ENCODE measurements at places on chromosomes 16 and 17.

DNA sequence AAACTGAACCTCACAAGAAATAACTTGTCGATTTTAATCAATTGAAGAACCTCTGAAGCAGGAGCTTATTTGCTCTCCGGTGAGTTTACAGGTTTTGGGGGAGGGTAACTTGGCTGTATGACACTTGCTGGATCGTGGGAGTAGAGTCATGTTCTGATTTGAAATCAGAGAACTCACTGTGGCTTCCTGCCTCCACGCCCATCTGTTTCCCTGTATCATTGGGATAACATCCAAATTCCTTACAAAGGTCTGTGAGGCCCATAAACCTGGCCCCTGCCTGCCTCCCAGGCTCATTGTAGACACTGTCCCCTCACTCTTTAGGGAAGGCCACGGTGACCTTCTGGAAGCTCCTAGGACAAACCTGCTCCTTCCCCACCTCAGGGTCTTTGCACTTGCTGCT, 48.3 kb downstream of the C17orf67 start:
- no peak for DNase-seq

DNA sequence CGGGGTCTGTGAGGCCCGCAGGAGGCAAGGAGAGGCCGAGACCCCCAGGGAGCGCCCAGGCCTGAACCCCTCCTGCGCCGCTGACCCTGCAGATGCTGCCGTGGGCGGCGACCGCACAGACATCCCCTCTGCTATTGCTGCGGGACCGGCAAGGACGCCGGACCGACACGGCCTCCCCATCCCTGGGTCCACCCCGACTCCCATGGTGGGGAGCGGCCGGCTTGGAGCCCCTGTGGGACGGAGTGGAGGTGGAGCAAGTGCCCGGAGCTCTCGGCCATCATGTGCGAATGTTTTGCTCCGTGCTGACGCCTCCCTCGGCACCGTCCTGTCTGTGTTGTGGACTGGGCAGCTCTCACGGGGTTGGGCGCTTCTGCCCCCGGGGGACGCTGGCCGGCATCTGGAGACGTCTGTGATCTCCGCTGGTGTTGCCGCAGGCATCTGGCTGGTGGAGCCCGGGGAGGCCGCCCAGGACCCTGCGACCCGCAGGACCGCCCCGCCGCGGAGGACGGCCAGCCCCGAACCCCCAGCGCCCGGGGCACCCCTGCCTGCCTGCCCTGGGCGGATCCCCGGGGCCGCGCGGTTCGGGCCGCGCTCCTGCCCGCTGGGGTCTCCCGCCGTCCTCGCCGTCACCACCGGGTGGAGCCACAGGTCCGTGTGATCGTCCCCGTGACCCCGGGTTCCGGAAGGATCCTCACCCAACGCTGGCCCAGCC, 12.8 kb upstream of the GNG13 start:
- DNase-seq: no peak

DNA sequence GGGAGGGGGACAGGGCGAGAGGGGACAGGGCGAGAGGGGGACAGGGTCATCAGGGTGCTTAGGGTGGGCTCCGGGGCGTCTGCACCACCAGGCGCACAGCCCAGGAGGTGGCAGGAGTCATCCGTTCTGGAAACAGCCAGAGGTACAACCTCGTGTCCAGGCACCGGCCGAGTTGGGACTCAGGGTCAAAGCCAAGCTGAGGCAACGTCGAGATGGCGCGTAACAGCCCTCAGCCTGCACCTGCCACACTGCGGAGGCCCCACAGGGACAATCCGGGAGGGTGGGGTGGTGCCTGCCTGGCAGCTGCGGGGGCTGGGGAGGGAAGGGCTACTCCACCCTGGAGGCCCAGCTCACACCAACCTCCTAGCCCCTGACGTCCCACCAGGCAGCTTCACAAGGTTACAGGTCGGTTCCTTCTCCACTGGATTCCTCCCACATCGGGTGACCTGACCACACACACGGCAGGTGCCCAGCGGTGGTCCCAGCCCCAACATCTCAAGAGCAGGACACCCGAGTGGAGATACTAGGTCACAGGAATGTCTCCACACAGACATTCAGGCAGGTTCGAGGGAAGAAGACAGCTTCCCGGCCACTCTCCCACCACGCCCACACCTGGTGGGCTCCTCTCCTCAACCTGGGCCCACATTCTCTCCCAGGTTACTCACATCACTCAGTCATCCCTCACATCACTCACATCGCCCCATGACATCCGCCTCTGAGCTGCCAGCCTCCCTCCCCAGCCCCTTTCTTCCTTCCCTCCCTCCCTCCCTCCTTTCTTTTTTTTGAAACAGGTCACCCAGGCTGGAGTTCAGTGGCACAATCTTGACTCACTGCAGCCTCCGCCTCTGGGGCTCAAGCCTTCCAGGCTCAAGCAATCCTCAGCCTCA, 47.3 kb downstream of the RPH3AL start:
- DNase-seq: no peak

DNA sequence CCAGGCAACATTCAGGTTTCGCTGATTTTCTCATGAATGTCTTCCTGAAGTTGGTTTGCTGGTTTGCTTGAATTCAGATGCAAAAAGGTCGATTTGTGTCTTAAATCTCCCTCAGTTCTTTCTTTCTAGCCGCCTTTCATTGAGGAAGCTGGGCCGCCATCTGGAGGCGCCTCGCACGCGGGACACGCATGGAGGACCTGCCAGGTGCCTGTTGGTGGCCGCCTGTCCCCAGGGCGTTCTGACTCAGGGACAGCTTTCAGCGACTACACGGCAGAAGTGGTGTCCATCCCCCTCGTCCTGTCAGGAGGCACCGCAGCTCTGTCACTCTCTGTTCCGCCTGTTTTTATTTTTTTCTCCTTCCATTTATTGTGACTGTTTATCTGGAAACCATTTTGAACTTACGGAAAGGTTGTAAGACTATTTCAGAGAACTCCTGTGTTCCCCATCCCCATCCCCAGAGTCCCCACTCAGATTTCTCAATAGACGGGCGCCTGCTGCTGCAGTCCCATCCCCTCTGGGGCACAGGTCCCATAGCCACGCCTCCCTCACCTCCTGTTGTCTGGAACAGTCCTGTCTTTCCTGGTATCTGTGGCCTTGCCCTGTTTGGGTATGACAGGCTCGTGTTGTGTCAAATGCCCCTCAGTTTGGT, 33.2 kb downstream of the COX4I1 start:
- DNase-seq: no peak

DNA sequence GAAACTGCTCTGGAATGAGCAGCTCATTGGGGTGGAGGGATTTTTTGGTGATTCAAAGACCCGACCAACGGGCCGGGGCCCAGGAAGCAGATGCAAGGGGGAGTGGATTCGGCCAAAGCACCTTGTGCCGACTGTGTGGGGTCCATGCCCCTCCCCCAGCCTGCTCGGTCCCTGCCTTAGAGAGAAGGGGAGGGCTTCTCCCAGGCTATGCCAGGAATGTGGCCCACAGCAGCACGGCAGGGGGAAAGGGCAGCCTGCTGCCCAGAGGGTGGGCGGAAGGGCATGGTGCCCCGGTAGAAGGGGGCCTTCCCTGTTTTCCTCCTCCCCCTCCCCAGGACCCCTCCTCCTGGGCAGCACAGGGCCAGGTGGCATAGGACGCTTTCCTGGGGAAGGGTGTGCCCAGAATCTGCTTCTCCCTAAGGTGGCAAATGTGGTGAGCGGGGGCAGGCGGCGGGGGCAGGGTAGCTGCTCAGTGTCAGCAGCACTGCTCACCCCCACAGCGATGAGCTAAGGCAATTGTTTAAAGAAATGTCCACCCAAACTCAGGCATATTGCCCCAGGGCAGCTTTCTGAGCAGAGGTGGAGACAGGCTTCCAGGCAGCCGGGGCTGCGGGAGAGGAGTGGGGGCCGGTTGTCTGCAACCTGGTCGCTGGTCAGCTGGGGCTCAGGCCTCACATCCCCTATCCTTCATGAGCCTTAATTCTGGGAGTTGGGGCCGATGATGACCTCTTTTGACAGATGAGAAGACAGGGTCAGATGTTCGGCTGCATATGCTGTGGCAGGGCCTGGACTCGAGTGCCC, 33.9 kb upstream of the MLKL start:
- no peak for DNase-seq

DNA sequence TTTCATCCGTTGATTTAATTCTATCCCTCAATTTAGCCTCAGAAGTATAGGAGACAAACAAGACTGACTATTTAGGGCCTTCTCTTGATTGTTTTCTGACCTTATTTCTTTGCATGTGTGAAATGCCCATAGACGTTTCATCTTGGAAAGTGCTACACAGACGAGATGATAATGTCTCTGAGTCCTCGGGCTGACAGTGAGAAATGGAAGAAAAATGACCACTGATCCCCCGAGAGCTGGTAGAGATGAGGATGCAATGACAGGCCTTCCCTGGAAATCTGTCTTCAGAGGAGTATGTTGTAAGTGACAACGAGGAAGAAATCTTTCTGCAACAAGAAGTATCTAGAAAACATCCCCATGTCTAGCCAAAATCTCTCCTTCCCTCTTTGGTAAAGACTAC, 522.9 kb downstream of the HAPSTR1 start:
- no peak for DNase-seq

DNA sequence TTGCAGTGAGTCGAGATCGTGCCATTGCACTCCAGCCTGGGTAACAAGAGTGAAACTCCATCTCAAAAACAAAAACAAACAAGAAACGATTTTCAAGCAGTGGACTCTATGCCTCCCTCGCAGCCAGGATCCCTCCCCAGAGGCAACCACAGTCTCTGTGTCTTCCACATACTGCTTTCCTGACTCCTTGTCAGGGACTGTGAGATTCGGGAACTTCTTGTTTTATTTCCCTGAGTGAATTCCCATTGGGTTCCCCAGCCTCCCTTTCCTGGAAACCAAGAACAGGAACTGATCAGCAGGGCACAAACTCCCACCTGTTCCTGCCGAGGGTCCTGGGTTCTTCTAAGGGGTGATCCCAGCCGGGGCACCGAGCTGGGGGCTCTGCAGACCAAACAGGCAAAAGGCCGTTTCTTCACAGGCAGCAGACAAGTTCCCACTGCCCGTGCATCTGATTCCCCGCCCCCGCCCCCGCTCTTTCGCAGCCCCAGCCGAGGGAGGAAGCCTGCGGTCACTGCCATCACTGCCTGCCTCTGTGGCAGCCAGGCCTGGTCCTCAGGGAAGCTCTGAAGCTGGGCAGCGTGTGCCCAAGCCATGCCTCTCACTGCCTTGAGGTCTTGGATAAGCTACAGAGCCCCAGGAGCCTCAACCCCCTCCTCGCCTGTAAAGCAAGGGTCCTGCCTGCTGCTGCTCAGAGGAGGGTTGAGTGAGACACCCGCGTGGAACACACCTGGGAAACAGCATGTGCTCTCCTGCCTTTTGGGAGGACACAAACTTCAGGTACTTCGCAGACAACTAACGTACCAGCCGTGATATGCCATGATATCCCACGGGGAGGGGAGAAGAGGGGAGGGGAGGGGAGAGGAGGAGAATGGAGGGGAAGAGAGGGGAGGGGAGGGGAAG, 5.5 kb upstream of the PIEZO1 start:
- DNase-seq: peak; percentile 68

GRCh38 chr17:61208301-61209105, 191.1 kb upstream of the TBX2 start:
- no peak for DNase-seq

DNA sequence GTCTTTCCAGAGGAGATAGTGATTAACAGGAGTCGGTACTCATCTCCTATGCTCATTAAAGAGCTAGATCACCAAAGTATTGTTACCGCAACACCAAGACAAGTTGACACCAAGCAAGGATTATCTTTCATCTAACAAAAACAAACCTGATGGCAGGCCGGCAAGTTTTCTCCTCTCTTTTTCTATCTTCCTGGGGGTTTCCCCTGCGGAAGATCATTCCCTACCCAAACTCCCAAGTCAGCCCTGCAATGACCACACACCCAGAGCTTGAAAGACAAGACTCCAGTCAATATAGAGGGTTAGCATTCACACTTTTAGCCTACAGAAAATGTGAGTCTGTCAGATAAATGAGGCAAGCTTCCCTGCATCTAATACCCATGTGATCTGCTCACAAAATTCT, 312.1 kb downstream of the SOX9 start:
- no peak for DNase-seq

GRCh38 chr17:82216301-82217119, 3.9 kb upstream of the CCDC57 start:
- no peak for DNase-seq

DNA sequence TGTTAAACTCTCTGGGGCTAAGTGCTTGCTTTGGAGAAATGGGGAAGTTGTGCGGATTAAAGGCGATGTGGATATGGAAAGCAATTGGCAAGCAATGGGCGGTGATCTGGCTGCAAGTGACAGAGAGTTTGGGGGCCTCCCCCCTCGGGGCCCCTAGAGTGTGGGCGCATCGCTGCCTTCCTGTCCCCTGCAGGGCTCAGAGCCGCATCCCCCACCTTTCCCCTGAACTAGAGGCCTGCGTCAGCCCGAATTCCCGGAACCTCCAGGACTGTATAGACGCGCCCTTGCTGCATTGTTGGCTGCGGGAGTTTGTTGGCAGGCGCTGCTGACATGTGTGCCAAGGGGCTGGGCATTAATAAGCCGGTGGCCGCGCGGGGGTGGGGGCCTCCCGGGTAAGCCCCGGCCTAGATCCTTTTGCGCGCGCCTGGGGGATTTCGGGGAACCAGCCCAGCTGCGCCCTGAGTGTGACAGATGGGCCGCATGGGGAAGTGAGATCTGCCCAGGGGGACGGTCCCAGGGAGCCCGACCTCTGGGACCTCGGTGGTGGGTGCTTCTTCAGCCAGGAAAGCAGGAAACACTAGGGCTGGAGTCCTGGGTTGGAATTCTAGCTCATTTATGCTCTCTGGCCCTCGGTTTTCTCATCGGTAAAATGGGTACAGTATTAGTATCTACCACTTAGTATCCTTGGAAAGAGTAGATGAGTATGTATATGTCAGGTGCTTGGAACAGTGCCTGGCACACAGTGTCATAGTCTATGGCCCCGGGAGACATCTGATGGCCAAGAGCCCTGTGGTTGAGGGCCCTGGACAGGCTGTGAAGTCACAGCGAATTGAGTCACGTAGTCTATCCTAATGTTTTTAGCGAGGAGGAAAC, 1.0 kb downstream of the EEF2K start:
- DNase-seq: peak; percentile 57

DNA sequence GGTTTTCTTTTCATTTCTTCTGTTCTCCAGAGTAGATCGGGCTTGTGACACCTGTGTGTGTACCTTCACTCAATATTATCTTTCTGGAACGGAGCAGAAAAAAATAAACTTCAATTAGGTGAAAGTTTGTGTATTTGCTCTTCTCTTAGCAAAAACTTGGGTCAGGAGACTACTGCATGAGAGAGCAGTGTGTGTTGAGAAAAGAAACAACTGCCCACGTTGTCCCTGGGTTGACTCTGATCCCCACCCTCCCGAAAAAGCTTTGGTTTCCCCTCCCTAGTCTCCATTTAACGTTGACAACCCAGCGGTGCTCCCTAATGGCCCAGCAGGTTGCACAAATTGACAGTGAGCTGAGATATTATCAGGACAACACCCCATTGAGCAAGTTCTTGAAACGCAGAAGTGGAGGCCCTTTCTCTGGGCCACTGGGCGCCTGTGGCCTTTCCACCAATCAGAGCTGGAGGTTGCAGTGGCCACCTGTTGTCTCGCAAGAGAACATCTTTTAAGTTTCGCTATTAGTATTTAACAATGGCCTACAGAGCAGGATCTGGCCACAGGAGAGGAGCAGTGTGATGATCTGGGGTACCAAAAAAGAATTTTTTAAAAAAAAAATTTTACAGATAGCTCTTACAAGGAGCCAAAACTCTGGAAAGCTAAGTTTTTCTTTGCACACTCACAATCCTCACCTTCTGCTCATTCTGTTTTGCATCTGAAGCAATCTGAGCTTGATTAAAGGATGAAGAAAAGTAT, 1.5 kb upstream of the TOX3 start:
- DNase-seq: no peak

GRCh38 chr17:48564188-48565021, 13.7 kb downstream of the HOXB4 start:
- no peak for DNase-seq

Measured in stimulated activated CD4-positive, alpha-beta T cell treated with anti-CD3 and anti-CD28 coated beads, Interleukin-15, amount 100 ng/mL, for 48 hours (primary cell).